T1000 (cell line): ENCODE measurements at places on chromosomes 7 and 10.

GRCh38 chr7:18455606-18456005 lies 39.9 kb upstream of the HDAC9 start:
- no peak for DNase-seq

DNA sequence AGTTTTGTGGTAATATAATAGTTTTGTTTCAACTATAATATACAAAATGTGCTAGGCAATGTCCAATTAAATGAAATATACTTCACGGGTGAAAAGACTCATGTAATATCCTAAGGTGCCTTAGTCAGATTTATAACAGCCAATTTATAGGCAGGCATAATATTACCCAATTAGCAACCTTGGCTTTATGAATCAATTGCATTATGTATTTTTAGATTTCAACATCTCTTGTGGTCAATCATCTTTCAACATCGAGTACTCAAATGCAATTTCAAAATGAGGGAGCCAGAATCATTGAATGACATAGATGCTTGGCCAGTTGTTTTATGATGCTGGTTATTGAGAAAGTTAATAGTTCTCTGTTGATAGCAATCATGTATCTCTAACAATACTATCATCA lies 110.3 kb upstream of the SP8 start:
- no peak for DNase-seq

DNA sequence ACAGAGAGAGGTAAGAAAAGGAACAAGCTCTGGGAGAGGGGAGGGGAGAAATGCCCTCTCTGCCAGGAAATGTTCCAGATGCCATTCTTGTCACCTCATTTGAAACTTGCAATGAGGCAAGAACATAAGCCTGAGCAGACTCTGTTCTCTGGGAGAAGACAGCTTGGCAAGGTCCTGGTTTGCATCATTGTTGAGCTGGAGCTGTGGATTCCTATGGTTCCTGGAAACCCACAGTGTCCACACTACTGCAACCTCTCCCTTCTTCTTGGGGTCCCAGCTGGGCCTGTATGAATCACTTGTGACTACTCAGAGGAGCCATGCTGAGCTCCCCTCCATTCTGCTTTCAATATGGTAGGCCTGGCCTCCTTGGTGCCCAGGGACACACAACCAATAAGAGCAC lies 60.8 kb upstream of the HECTD2 start:
- no peak for DNase-seq

DNA sequence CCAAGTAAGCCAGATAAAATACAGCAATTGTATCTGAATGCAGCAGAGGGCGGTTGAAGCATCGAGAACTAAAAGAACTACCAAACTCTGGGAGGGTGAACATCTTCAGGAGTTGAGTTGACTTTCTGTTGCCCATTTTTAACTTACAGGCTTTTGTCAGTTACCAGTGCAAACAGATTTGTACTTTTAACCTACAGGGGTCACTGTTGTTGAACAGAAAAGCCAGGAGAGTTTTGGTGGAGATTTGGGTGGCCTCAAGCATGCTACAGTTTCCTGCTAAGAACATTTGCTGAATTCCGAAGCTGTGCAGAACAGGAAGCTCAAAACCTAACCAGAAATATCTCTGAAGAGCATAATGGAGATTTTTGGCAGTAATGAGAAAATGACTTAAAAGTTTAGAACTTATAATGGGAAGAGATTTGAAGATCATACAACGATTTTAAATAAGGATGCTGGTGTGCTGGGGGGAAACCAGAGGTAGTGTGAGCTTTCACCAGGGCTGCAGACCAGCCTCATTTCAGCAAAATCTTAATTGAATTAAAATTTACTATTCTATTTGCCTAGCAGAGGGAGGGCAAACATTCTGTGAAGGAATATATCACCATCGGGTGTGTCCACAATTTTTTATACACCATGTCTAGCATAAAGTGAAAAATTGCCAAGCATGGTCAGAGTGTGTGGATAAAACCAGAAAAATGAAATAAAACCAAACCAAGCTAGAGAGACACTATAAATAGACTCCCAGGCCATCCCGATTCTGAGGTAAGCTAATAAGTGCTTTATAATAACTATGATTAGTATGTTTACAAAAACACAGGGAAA lies 208.6 kb upstream of the CCDC6 start:
- DNase-seq: no peak

GRCh38 chr7:117323851-117324711 lies 1.2 kb upstream of the WNT2 start:
- no peak for DNase-seq

GRCh38 chr10:131141645-131142516 lies 169.6 kb downstream of the TCERG1L start:
- DNase-seq: no peak

DNA sequence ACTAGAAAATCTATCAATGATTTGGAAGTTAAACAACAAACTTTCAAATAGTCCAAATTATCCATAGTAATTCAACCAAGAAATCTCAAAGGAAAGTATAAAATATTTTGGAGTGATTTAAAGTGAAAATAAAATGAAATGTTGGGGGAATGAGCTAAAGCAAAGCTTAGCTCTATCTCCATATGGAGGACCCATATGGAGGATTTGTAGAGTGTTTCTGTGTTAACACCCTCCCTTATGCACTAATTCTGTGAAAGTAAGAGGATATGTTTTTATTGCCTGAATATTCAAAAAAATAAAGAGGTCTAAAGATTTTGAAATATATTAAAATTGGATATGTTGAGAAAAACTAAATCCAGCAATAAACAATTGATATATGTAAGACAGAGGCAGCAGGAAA lies 31.6 kb downstream of the CDC14C start:
- no peak for DNase-seq

- DNase-seq: no peak
Measured at GRCh38 chr7:133054162-133054840, 27.6 kb downstream of the CHCHD3 start.

DNA sequence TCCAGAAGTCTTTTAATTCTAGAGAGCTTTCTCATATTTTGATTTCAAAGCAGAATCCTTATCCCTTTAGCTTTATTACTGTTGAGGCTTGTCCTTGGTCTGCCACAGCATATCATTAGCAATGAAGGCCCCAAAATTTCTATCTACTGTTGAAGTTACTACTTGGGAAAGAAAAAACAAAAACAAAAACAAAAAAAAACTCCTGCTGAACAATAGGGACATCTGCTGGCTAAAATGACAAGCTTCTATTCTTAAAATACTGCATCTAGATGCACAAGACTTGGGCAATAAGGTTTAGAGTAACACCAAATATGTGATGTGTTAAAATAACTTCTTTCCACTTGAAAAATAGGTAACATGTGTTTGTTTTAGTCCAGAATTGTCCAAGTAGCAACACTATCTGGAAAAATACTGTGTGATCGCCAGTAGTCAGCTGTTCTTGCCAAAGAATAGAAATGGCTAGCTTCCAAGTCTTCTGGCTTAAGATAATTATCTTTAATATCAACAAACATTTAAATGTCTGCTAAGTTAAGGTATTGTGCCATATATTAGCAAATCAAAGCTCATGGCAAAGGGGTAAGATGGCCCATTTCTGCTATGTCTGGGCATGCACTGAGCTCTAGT lies 3.8 kb upstream of the DMTF1 start:
- no peak for DNase-seq

GRCh38 chr7:48067475-48067874 lies 21.6 kb upstream of the UPP1 start:
- DNase-seq: no peak

GRCh38 chr10:3951993-3952392 lies 167.0 kb upstream of the KLF6 start:
- DNase-seq: no peak

DNA sequence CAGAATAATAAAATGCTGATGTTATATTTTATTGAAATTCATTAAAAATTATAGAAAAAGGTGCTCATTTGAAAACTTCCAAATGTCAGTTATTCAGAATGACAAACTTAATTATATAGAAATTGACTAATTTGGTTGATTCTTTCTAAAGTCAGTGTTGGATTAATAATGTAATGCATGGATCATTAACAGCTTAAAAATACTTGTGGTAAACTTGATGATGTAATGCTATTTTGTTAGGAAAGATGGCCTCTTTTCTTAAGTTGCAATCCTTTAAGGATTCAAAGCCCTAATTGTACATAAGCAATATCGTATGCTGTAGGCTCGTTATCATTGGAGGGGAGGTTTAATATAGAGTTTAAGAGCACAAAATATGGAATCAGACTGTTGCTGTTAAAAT lies 141.2 kb downstream of the ZEB1 start:
- no peak for DNase-seq

- no peak for DNase-seq
Measured at GRCh38 chr10:48614481-48615390, 9.9 kb upstream of the ARHGAP22 start.

GRCh38 chr7:96952974-96953391 lies 52.4 kb upstream of the DLX6 start:
- no peak for DNase-seq

DNA sequence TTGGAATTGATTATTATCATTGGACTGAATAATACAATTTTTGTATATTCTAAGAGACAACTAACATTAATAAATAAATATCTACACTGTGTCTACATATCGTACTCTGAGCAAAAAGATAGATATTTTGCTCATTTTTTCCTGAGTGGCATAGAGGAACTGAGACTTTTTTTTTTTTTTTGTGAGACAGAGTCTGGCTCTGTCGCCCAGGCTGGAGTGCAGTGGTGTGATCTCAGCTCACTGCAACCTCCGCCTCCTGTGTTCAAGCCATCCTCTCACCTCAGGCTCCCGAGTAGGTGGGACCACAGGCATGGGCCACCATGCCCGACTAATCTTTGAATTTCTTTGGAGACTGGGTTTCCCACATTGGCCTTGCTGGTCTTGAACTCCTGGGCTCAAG lies 14.0 kb downstream of the KMT2E start:
- DNase-seq: no peak

- DNase-seq: no peak
Measured at GRCh38 chr7:117982071-117983055, 109.1 kb upstream of the CTTNBP2 start.

DNA sequence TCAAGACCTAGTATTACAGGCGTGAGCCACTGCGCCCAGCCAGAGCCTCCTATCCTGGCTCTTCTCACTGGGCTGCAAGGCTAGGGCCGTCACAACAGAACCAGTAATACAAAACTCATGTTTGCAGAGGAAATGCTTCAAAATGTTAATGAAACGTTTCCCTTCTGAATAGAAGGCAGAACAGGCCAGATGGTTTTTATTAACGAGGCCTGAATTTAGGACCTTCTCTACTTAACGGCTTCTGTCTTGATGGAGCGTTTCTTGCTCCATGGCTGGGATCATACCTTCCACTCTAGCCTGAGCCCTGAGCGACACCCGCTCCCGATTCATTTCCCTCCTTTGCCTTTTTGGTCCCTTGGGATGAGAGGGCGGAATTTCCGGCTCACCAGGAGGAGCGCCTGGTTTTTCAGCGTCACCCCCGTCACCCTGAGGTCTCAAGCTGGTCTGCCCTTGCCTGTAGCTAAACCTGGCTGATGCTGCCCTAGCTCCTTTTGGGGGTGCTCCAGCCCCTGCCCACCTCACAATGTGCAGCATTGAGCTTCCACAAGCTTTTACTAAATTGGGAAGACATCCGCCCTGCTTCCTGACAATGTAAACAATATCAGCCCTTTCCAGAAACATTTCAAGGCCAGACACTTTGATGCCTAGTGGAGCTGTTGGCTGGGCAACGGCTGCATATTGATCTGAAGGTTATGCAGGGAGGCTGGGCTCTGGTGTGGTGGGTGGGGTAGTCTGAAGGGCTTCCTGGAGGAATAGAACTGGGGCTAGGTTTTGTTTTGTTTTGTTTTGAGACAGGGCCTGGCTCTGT lies 5.2 kb downstream of the CLIP2 start:
- DNase-seq: no peak

DNA sequence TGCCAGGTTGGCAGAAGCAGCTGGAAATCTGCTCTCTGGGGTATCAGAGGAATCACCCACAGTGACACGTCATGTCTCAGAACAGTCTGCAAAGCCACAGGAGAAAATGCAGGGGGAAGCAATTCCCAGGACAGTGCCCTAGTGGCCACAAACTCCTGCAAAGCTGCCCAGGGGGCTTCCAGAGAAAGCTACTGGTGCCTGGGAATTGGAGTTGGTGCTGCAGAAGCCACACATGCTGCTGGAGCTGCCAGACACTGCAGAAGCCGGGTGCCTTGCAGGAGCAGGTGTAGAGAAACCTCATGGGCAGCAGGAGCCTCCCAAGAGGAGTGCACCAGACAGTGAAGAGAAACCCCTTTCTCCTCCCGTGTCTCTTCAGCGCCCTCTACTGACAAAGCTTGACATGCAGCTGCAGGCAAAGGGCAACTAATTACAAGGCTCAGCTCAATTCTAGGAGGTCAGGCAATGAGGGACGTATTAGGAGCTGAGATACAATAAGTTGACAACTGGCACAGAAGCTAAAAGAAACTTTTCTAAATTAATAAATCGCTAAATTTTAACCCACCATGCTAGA lies 30.2 kb upstream of the NUB1 start:
- DNase-seq: no peak

GRCh38 chr7:38211940-38212339 lies 33.9 kb downstream of the STARD3NL start:
- DNase-seq: no peak
